ENCODE measurements at places on chromosomes 7 and 10.

- no peak for DNase-seq
These were observed 18.1 kb downstream of the LSM8 start for GRCh38 chr7:118202061-118202460.

DNA sequence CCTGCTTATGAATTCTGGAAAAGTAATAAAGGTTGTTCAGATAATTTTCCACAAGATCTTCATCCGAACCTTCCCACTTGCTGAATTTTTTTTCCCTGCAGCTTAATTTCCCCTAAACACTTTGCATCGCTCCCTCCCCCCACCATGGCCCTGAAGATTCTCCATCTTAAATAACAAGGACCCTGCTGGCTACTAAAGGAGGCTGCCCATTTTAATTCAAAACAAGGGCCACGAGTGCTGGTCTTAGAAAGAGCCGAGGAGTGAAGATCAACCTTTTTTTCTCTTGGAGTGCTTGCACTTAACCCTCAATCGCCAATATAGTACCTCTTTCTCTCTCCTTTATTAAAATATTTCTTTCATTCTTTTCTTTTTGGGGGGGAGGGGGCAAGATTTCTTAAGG is 9.2 kb upstream of the SP8 start:
- no peak for DNase-seq

GRCh38 chr10:17202999-17203398 is 1.5 kb upstream of the TRDMT1 start:
- no peak for DNase-seq

DNA sequence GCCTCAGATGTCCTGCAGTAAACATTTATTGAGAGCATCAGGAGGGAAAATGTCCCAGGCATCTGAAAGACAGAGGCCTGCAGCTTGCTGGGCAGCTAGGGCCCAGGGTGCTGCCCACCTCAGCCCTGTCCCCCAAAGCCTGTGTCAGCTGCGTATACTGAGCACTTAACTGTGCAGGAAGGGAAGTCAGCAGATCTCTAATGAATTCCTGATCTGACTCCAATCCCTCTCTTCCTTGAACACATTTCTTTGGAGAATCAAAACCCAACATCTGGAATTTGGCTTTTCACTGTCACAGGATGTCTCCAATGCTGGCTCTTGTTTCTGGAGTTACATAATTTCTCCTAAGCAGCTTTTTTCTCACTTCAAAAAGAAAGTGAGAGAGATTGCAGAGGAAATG is 364.7 kb upstream of the NFE2L3 start:
- DNase-seq: no peak

Data from NCI-H1436 treated with DMSO at 0.1 percent for 48 hours (cell line).